ENCODE measurements at places on chromosomes 11 and 22.

DNA sequence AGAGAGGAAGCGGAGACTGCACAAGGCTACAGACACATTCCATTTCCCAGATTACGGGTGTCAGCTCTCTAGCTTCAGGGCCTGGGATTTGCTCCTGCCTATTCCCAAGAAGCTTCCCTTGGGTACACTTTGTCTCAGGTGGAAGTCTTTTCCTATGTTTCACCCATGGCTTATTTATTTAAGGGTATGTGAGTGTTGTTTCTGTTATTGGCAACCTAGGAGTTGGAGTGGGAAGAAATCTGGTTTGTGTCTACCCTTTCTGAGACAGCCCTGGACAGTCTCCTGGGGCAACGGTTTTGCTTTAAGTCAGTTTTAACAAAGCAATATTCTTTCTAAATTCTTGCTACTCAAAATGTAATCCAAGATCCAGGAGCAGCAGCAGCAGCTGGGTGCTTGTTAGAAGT is 127.0 kb downstream of the MICAL2 start:
- DNase-seq, result no peak

- no peak for DNase-seq
These were observed 5.9 kb upstream of the BDNF start for GRCh38 chr11:27705873-27706820.

GRCh38 chr22:20256551-20257211 is 11.4 kb downstream of the RTN4R start:
- no peak for DNase-seq

DNA sequence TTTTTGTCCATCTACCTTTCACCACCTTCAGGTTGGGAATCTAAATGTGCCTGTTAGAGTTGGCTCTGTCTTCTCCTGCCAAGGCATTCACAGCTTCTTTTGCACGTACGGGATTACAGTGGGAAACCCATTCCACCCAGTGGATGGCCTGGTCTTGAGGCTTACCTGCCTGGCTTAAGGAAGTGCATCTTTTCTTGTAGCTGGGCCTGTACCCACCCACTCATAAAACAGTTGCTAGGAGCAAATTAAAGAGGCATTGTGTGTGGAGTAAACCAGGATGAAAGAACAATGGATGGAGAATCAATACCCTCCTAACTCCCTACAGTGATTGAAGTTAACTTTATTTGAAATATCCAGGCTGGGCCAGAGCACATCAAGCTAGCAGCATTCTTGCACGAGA is 71.6 kb downstream of the TEAD1 start:
- DNase-seq, result no peak

DNA sequence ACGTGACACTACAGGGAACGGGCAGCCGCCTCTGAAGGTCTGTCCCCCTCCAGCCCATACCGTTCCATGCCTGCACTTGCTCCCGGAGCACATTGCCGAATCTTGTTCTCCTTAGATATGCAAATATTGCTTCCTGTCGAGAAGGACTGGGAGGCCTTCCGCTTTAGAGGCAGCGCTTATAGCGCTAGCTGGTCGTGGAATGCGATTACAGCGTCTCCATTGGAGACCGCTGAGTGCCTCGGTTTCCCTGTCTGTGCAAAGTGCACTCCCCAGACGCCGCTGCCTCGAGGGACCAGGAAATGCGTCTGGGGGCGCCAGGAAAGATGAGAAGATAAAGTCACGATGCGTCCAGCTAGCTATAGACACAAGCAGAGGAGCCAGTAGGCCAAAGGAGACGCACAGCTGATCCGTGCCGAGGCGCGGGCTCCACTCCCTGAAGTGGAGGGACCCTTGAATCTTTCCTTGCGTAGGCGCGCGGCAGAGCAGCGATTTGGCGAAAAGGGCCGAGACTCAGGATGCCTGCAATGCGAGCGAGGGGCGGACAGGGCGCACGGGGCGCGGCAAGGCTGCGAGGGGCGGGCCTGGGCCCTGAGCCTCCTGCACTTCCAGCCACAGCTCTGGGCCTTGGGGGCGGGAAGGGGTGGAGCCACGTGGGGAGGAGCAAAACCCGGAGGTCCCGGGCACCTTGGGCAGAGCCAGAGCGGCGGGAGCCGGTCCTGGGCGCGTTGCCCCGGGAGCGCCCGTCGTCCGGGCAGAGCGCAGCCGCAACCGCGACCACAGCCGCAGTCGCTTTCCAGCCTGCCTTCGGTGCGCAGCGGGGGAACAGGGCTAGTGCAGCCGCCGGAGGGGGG is at the start of gene RASSF10:
Gene RASSF10 (plus strand): TSS at position 692 of the 851 bp plus-strand sequence. CDS start 261 bp downstream, outside the sequence.
- DNase-seq, result no peak

DNA sequence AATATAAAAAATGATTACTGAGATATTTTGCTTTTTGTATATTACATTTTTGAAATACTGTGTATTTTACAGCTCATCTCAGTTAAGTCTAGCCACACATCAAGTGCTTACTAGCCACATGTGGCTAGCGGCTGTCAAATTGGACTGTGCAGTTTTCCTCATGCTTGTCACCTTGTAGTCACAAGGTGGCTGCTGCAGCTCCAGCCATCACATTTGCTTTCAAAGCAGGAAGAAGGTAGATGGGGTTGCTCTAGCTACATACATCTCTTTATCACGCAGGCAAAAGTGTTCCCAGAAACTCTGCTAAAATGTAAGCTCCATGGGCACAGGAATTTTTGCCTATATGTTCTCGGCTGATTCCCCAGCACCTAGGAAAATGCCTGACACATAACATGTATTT is 61.5 kb downstream of the MICAL2 start:
- no peak for DNase-seq

DNA sequence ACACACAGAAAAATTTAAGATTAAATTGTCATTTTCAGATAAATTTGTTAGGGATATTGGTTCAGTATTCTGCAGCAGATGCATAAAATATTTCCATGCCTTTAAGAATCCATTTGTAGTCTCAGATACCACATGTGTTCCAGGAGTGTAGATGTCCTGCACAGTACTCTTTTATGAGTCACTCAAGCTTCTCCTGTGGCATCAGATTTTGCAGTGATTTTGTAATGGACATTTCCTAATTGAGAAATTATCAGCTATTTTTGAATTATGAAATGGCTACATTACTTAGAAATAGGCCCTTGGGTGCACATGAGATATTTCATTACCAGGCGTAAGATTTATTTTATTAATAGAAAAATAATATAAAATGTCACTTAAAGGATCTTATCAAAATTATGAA is 18.9 kb downstream of the MMP3 start:
- DNase-seq, result no peak

DNA sequence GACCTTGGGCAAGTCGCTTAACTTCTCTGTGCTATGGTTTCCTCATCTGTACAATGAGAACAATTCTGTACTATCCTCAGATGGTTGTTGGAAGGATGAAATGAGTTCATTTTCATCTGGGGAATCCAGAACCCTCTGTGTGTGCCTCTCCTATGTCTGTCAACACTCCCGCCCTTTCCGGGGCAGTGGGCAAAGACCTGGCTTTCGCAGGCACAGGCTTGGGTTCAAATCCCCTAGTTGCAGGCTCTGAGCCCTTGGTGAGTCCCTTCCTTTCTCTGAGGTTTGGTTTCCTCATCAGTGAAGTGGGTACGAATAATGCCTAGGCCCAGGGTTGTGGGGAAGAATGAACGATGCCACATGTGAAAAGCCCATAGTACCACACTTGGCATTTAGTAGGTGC is 6.0 kb downstream of the PNPLA5 start:
- DNase-seq, result no peak

DNA sequence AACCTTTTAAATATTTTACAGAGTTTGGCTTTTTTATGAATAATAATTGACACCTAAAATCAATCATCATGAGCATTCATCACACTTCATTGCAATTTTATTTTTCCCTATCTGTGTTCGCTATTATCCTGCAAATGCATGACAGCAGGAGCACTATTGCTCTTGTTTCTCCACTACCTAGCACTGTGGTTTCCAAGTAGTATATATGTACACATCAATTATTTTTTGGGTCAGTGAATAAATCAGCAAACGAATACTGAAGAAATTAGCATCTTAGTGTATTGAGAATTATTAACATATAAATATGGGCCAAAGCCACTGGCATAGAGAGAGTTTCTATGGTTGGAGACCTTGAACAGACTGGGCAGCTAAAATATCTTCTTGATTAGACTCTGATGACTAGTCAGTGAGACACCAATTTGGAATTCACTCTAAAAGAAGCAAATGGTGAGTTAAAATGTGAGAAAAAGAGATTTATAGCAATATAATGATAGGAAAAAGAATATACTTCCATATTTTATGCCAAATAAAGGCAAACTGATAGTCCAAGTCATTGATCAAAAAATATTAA is 731.1 kb upstream of the LUZP2 start:
- no peak for DNase-seq

Data from stimulated activated naive CD4-positive, alpha-beta T cell (primary cell).